Activated T-cell treated with anti-CD3 and anti-CD28 coated beads, Interleukin-2, amount 50 U/mL, for 24 hours (primary cell): ENCODE measurements at places on chromosomes 13 and 19.

GRCh38 chr13:20780317-20780716, 6.6 kb upstream of the EEF1AKMT1 start:
- DNase-seq, result no peak

DNA sequence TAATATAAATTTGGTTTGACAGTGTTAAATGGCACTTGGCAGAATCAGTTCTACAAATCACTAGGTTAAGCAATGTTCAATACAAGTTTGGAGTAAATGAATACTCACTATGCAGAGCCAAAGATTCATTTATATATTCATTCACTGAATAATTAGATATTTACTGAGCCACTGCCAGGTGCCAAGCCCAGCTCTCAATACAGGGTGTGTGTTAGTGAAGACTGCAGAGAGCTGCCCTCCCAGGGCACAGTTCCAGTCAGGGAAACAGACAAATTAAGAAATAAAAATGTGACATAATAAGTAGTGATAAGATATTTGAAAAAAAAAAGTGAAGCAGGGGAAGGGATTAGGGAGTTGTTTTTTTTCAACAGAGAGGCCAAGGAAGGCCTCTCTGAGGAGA, 411.7 kb downstream of the KCNRG start:
- DNase-seq, result no peak

GRCh38 chr13:20239748-20240147, 7.6 kb upstream of the GJB6 start:
- DNase-seq, result no peak

DNA sequence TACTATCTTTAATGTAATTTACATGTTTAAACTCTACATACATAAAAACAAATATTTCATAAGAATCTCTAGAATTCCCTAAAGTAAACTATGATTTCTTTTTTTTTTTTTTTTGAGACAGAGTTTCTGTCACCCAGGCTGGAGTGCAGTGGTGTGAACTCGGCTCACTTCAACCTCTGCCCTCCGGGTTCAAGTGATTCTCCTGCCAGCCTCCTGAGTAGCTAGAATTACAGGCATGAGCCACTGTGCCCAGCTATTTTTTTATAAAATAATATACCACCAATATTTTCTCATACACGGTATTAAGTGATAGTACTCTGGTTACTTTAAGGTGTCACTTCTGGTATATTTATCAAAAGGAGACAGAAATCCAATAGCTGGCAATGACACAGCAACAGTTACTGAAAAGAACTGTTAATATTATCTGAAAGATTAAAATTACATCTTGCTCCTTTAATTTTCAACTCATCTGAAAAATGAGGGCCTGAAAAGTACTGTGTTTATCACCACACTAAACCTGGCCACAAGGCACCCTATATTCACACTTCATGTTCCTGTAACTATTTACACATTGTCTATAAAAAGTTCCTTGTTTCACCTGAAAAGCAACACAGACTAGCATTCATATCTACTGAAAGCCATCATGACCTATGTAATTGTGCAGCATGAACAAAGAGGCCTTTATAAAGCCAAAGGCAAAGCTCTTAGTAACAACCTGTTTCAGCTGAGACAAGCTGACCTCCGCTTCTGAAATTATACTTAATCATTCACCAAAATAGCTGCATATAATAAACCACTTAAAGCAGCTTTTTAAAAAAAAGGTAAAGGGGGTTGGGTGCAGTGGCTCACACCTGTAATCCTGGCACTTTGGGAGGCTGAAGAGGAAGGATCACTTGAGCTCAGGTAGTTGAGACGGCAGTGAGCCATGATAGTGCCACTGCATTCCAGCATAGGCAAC, 106.1 kb downstream of the SLC25A15 start:
- no peak for DNase-seq

DNA sequence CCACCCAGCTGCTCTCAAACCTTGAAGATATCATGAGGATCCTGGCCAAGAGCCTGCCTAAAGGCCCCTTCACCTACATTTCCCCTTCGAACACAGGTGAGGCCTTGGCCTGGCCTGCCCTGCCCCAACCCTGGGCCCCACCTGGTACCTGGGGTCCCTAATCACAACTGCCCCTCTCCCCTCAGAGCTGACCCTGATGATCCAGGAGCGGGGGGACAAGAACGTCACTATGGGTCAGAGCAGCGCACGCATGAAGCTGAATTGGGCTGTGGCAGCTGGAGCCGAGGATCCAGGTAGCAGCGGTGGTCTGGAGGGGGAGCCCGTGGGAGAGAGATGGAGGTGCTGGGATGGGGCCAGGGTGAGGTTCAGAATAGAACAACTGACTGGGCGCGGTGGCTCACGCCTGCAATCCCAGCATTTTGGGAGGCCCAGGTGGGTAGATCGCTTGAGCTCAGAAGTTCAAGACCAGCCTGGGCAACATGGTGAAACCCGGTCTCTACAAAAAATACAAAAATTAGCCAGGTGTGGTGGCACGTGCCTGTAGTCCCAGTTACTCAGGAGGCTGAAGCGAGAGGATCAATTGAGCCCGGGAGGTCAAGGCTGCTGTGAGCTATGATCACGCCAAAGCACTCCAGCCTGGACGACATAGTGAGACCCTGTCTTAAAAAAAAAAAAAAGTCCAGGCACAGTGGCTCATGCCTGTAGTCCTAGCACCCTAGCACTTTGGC, 17.5 kb downstream of the DDX39A start:
- no peak for DNase-seq

DNA sequence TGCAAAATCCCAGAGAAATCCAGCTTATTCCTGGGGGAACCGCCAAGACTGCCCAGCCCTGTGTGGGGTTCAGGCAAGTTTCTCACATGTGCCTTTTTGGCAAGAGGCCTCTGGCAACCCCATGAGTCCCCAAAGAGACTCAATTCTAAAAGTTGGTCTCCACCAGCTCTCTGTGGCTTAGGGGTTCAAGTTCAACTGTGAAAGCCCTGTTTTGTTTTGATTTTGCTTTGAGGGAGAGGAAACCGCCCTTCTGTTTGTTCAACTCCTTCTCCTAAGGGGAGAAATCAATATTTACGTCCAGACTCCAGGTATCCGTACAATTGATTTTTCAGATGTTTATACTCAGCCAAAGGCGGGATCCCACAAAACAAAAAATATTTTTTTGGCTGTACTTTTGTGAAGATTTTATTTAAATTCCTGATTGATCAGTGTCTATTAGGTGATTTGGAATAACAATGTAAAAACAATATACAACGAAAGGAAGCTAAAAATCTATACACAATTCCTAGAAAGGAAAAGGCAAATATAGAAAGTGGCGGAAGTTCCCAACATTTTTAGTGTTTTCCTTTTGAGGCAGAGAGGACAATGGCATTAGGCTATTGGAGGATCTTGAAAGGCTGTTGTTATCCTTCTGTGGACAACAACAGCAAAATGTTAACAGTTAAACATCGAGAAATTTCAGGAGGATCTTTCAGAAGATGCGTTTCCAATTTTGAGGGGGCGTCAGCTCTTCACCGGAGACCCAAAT, 583 bp upstream of the LDLR start:
- no peak for DNase-seq

- no peak for DNase-seq
These were observed 131.5 kb upstream of the SPACA7 start for GRCh38 chr13:112244495-112245177.

GRCh38 chr19:45769821-45770191, 754 bp upstream of the SIX5 start:
- no peak for DNase-seq
